A549 (cell line): ENCODE measurements at places on chromosomes 11 and 22.

DNA sequence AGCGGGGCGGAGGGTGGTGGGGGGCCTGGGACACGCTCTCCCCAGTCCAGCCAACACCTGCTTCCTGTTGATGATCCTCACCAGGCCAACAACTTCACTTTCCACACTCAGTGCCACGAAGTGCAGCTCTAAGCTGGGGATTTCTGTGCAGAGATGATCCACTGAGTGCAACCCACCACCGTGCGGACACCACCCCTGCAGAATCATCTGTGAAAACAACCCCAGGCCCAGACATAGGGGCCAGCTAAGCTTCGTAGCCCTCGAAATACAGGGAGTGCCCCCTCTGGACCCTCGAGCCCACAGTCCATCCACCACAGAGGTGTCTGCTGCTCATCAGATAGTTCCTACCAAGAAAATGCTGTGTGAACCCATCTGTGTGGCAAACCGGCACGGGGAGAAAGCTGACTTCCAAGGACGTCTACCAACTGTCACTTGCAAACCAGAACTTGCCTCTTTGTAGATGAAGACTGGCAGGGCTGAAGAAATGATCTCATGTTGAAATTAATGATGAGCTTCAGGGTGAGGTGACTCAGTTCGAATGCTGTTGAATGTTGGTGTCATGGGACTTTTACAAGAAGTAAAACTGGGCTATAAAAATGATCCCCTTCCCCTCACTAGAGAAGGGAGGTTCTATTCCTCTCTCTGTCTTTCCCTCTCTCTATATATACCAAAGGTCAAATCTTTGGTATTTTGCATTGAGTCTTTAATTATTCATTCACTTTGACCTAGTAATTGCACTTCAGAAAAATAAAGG lies 73.4 kb downstream of the MYEOV start:
- no peak for DNase-seq

DNA sequence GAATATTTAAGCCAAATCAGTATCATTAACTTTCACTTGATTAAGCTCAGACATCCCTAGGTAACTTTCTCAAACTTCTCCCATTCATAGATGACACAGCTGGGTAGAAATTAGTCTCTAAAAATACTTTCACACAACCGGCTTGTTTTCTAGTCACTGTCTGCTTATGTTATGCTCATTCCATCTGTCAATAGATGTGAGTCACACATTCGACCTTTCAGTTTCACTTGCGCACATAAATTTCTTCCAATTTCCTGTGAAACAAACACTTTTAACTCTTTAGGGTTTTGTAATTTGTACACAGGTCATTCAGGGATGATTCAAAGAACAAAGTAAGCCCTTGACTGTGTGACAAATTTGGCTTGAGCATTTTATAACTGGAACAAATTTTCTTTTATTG lies 723.0 kb downstream of the KCNA4 start:
- peak; percentile 12 for DNase-seq

DNA sequence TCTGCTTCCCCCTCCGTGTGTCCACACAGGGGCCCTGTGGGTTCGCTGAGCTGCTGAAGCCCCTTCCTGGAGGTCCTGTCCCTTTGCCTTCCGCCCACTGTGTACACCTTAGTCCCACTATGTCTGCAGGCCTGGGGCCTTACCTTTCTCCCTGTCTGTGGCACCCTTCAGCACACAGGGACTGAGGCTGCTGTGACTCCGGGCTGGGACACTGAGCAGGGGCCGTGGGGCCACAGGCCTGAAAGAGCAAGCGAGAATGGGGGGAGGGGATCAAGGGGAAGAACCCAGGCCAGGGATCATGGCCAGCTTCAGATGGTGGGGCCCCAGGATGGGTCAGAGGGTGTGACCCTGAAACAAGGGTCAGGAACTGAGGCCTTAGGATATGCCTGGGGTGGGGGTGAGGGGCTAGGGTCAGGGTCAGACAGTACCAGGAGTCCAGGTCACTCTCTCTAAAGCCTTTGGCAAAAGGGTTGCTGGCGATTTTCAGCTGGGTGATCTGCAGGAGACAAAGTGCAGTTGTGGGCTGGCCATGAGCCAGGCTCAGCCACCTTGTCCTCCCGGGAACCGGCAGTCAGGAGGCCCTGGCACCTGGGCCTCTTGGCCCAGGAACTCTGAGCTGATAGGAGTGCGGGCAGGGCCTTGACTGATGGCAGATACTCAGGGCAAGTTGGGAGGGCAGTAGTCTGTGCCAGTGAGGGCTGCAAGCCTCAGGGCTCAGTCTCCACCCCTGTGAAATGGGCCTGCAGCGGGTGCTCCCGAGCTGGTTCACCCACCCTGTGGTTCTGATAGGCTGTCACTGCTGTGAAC lies 2.6 kb upstream of the NUDT8 start:
- no peak for DNase-seq

- DNase-seq = no peak
These were observed 15.8 kb downstream of the APOL2 start for GRCh38 chr22:36223504-36223903.

DNA sequence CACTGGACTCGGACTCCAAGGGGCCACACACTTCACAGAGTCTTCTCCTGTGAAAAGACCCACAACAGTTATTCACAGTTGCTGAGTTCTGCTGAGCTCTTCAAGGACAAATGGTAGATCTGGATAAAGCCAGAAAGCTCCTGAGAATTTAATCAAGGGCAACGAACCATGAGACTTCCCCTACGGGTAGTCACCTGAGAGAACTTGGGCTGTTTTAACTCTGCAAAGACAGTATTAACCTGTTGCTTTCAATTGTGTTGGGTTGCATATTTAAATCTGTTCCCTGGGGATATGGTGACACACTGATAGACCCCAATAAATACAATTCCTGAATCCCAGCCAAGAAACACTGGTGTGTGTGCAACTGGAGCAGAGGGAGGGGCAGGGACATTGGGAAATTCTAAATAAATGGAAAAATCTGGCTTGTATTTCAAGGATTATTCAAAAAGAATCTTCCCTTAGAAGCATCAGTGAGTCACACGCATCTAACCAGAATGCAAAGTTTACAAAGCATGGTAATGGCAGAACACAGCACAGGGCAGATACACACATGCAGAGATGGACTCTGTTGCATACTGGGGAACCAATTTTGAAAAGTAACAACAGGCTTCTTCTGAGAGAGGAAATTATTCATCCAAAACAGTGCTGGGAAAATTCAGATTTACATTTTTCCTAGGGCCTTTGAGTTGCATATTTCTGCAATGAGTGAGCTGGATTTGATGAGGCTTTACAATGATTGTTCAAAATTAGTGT lies 4.0 kb downstream of the KCNJ1 start:
- no peak for DNase-seq

- DNase-seq = no peak
These were observed 494.6 kb downstream of the MIAT start for GRCh38 chr22:27152033-27152432.

GRCh38 chr11:32196137-32196536 lies 105.3 kb downstream of the RCN1 start:
- no peak for DNase-seq

- no peak for DNase-seq
These were observed 267.2 kb downstream of the NTM start for GRCh38 chr11:131637469-131638175.

GRCh38 chr22:20282901-20283673 lies 15.0 kb upstream of the RTN4R start:
- no peak for DNase-seq

DNA sequence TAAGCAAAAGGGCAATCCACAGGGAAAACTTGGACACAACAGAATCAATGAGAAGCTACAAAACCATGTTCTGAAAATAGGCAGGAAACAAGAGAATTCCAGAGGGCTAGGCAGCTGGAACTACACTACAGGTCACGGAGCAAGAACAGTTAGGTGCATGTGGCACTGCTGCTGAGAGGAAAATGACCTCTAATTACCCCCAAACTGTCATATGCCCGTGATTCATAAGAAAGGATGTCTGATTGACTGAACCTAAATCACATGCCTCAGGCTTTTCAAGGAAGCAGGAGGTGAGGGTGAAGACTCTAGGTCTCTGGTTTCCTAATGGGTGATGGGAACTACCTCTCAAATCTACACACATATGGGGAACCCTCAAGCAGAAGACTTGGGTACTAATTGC lies 17.9 kb upstream of the RRAS2 start:
- no peak for DNase-seq

DNA sequence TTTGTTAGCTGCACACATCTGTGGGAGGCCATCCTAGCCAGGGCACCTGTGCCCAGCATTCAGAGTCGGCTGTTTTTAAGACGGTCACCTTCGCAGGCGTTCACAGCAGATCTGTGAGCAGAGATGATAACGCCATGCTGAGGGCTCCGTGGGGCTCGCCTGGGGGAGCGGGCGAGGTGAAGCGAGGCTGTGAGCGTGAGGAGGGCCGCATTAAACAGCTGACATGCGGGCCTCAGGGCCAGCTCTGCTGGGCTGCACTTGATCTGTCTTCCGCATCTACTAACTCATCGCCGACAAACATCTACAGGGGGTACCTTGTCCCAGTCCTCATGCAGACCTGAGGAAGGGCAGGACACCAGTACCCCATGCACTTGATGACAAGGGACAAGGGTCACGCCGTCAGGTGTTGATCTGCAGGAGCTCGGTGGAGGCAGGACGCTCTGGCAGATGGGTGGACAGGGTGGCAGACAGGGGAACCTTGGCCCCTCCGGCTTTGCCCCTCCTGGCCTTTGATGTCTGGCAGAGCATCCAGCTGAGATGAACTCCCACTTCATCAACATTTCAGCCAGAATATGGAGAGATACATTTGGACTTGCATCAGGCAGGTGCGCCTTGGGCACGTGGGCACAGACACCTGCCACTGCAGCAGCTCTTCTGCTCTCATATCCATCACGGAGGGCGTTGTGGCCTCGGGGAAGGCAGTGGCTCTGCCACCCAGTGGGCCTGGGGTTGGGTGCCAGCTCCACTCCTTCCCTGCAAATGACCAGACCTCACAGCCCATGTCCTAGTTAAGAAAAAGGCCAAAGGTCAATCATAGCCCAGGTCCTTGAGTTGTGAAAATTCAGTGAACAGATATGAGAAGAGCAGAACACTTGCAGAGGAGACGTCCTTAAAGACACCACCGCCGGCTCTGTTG lies 822.9 kb downstream of the BRD1 start:
- no peak for DNase-seq

- no peak for DNase-seq
These were observed 70.5 kb downstream of the JAM3 start for GRCh38 chr11:134139303-134139872.

- peak; percentile 83 for DNase-seq
These were observed 27.1 kb downstream of the ARAP1 start for GRCh38 chr11:72724851-72725723.

- DNase-seq = peak; percentile 42
These were observed 1343.7 kb downstream of the BRD1 start for GRCh38 chr22:48483764-48484528.
